ENCODE measurements at places on chromosomes 4 and X.

GRCh38 chr4:94715726-94716125 is 42.0 kb upstream of the BMPR1B start:
- DNase-seq = no peak

- no peak for DNase-seq
Measured at GRCh38 chr4:1170976-1171310, 1.4 kb downstream of the SPON2 start.

- no peak for DNase-seq
Measured at GRCh38 chr4:1703867-1704266, 8.3 kb downstream of the SLBP start.

DNA sequence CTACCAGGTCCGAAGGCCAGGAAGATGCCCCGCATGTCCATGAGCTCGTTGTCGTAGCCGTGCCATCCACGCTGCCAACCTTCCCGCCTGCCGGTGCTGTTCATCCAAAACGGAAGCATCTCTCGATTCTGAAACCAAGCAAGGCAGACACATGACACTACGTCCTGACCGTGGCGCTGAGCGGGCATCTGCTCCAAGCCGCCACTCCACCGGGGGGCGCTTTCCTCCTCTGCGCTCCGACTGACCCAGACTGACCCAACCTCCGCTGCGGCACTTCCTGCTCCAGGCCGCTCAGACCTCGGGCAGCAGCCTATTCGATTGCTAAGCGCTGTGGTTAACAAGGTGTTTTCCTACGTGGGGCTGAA is 120.5 kb downstream of the ENPP6 start:
- peak; percentile 45 for DNase-seq
